ENCODE measurements at places on chromosomes 2 and 18.

DNA sequence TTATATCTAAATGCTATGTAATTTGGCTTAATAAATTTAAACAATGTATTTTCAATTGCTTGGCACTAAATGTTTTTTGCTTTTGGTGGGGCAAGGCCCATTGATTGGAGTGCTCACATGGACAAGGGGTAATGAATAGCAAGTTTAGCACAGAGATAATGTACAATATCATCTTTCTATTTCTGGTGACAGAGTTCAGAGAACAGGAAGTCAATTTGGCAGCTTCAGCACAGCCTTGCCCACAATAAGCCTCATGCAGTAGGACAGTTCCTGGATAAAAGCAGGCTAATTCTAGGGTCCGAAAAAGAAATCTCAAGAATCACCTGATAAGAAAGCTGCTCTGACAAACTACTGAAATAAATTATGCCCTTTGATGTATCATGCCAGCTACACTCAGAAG, 443.9 kb upstream of the FSHR start:
- DNase-seq, result no peak

- no peak for DNase-seq
Measured at GRCh38 chr2:134433469-134433868, 179.6 kb downstream of the MGAT5 start.

- DNase-seq, result no peak
Measured at GRCh38 chr2:67566958-67567635, 170.0 kb downstream of the ETAA1 start.

DNA sequence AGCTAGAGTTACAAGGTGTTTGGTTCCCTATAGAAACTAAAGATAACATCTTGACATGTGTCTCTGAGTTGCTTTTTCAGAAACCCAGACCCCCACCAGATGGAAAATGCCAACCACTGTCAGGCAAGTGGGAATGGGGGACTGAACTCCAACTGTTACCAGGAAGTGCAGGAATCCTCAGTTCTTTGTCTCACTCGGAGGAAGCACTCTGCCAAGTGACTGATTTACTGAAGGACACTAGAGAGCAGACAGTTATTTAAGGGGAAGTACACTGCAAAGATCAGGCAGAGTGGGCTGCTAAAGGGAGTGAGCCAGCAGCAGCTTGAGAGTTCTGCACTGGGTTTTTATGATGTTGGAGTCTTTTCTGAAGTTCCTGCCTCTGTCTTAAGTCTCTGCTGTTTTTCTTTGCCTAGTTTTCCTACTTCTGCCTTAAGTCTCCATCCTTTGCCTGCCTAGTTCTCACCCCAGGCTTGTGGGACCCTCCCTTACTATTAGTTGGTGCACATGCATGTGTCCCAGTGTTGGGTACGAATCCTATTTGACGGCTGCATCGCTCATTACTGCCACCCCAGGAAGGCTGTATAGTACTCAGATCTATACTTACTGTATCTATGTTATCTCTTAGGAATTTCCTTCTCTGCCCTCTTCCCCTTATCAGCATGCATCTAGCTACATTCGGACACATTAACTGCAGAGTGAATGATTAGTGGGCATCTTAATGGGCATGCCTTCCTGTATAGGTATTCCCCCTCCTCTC, 97.1 kb downstream of the TEX51 start:
- DNase-seq, result no peak

- DNase-seq, result no peak
Measured at GRCh38 chr2:194105358-194105757, 1551.7 kb upstream of the SLC39A10 start.

- DNase-seq, result no peak
Measured at GRCh38 chr2:126866451-126866850, 32.2 kb upstream of the TEX51 start.

GRCh38 chr2:197219636-197220035, 90.9 kb downstream of the ANKRD44 start:
- DNase-seq, result no peak

GRCh38 chr2:60577682-60578283, 24.3 kb upstream of the BCL11A start:
- no peak for DNase-seq

GRCh38 chr2:36801088-36801487, 104.6 kb downstream of the VIT start:
- DNase-seq, result no peak

DNA sequence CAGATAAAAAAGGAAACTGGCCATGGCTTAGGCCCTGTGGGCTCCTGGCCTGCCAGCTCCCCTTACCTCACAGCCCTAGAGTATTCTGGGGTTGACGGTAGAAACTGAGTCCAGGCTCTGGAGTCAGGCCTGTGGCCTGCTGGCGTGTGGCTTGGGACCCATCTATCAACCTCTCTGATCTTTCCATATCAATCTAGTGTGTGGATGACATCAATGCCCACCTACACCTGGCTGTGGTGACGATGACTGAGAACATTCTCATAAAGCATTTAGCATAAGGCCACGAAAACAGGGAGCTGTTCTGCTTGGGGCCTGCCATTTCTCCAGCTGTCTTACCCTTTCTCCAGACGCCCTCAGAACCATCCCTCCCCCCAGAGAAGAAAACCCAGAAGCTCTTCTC, 17.9 kb downstream of the PCARE start:
- no peak for DNase-seq

- DNase-seq, result no peak
Measured at GRCh38 chr18:47110492-47111274, 39.6 kb downstream of the HDHD2 start.

GRCh38 chr18:66196805-66197204, 407.1 kb downstream of the CDH19 start:
- no peak for DNase-seq

- DNase-seq, result no peak
Measured at GRCh38 chr18:23612434-23613090, 26.3 kb upstream of the NPC1 start.

DNA sequence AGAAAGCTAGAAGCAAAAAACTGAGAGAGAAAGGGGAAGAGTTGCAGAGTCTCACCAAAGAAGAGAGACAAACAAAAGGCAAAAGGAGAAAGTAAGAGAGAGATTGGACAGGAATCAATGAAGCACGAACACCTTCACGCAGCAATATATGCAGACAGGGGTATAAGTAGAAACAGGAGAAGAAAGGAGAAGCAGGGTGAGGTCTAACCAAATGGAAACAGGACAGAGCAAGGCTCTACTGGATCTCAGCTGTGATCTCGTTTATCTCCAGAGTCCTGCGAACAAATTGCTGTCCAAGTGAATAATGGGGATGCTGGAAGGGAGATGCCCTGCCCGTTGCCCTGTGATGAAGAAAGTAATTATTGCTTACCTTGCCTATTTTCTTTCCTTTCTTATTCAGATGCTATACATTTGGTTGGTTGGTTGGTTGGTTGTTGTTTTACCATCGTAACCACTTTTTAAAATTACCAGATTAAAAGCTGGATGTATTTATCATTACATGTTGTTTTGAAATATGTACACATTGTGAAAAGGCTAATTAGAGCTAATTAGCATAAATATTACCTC, 34.0 kb downstream of the SP100 start:
- no peak for DNase-seq

GRCh38 chr2:133143645-133144044, 424.6 kb downstream of the NCKAP5 start:
- no peak for DNase-seq

- no peak for DNase-seq
Measured at GRCh38 chr2:95391641-95392310, 10.7 kb upstream of the FAHD2A start.

- no peak for DNase-seq
Measured at GRCh38 chr2:177405029-177405692, 12.6 kb downstream of the AGPS start.

- DNase-seq, result no peak
Measured at GRCh38 chr2:173296235-173296634, 58.4 kb upstream of the CDCA7 start.

- DNase-seq, result no peak
Measured at GRCh38 chr2:131027566-131028528, 65.4 kb downstream of the FAM168B start.

- no peak for DNase-seq
Measured at GRCh38 chr2:18915227-18915626, 325.9 kb upstream of the NT5C1B start.

- DNase-seq, result no peak
Measured at GRCh38 chr2:108573061-108573460, 38.8 kb downstream of the LIMS1 start.

DNA sequence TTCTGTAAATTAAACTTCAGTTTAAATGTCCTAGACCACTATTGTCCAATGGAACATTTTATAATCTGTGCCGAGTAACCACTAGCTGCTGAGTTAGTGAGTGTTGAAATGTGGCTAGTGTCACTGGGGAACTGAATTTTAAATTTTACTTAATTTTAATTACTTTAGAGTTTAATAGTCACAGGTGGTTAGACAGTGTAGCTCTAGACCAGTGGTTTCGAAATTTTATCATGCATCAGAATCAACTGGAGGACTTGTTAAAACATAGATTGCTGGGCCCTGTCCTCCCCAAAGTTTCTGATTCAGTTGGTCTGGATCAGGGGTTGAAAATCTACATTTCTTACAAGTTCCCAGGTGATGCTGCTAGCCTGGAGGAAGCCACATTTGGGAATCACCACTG, 110.4 kb downstream of the FMNL2 start:
- no peak for DNase-seq

DNA sequence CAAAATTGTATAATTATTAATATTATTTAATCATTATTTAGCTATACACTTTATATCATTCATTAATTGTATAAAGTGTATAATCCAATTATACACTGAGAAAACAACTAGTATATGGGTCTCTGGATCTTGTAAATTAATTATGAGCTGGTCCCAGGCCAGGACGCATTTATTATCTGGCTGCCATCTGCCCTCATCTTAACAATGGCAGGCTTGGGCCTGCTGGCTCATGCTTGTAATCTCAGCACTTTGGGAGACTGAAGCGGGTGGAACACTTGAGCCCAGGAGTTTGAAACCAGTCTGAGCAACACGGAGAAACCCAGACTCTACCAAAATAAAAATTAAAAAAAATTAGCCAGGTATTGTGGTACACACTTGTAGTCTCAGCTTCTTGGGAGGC, 502.2 kb upstream of the NRXN1 start:
- DNase-seq, result no peak

DNA sequence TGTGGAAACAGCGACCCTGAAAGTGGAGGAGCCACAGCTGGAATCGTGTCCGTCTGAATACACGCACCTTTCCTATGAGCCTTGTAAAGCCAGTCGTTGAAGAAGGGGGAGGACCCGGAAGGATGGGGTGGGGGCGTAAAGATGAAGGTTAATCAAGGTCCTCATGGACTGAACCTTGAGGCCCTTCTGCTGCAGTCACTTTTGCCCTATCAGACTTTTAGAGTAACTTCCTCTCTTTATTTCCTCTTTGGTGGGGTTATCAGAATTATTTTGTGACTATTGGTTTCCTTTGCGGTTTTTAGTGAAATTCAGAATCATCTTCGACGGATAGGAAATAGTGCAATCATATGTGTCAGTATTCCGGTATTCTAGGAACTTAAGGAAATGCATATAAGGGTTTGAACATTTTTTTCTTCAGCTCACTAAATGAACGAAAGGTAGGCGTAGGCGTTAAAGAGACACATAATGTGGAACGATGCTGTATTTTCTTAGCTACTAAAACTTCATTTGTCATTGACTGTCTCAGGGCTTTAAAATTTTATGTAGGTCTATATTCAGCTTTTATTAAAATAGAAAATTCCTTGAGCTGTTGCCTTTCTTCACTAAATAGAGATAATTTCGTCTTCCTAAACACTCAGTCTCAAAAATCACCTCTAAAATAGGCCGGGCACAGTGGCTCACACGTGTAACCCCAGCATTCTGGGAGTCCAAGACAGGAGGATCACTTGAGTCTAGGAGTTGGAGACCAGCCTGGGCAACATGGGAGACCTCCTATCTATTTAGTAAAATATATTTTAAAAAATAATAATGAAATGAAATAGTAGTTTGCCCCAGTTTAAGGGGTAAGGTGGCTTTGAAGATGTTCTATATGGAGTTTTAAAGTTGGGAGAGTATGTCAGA, 1.4 kb upstream of the YES1 start:
- no peak for DNase-seq

- no peak for DNase-seq
Measured at GRCh38 chr2:58769111-58769863, 528.2 kb upstream of the FANCL start.

GRCh38 chr2:98161186-98161585, 74.2 kb downstream of the VWA3B start:
- DNase-seq, result no peak

GRCh38 chr2:55590810-55591440, 26.5 kb downstream of the PPP4R3B start:
- DNase-seq, result no peak

DNA sequence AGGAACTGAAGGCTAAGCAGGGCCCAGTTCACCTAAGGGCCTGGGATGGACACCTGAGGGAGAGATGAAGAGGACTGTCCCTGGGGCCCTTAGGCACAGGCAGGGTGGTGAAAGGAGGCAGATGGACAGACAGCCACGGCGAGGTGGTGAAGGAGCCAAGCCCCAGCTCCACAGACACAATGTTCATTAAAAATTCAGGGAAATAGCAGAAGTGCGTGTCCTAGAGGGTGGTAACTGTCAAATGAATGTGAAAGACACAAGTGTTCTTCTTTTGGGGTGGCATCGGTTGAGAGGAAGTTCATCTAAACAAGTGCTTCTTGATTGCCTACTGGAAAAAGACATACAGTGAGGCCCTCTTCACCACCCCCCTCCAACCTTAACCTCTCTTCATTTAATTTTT, 76.2 kb upstream of the SIX2 start:
- no peak for DNase-seq

GRCh38 chr2:14235667-14236066, 396.9 kb upstream of the LRATD1 start:
- no peak for DNase-seq

GRCh38 chr2:234307322-234307961, 189.4 kb downstream of the ARL4C start:
- no peak for DNase-seq

DNA sequence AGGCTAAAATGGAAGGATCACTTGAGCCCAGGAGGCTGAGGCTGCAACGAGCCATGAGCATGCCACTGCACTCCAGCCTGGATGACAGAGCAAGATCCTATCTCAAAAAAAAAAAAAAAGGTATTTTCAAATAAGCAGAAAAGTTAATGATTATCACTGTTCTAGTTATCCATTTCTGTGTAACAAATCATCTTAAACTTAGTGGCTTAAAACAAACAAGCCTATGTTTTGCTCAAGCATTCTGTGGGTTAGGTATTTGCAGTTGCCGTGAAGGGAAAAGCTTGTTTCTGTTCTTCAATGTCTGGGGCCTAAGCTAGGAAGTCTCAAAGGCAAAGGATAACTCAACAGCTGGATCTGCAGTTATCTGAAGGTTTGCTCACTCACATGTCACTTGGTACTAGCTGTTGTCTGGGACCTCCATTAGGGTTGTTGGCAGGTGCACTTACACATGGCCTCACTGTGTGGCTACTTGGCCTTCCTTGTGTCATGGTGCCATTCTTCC, 14.1 kb downstream of the MFF start:
- no peak for DNase-seq

GRCh38 chr18:9792565-9793245, 84.6 kb downstream of the RAB31 start:
- peak; percentile 15 for DNase-seq

DNA sequence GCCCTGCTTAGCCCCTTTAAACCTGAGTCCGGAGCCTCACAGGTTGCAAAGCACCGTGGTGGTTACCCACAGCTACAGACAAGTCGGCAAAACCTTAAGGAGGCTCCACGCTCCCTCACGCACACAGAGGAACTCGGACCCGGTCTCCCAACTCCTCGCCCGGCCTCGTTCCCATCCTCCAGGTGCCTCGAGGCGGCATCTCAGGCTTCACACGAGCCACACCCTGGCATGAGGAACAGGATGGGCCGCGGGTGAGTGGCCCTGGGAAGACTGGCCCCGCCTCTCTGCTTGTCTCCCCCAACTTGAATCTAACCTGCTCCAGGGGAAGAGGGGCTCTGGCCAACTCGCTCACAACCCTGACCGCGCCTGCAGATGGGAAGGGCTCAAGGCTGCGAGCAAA, 97.4 kb downstream of the EIPR1 start:
- no peak for DNase-seq

Data from stimulated activated CD8-positive, alpha-beta memory T cell treated with anti-CD3 and anti-CD28 coated beads, Interleukin-15, amount 100 ng/mL, for 48 hours (primary cell).